ENCODE measurements at places on chromosomes 13 and 19. TPM values are rescaled to one million over a fixed set of nuclear protein-coding genes. Genes with fewer than 3 reads are reported as not detected.

- DNase-seq, result no peak
Measured at GRCh38 chr19:35438096-35438495, 10.0 kb upstream of the FFAR2 start.

DNA sequence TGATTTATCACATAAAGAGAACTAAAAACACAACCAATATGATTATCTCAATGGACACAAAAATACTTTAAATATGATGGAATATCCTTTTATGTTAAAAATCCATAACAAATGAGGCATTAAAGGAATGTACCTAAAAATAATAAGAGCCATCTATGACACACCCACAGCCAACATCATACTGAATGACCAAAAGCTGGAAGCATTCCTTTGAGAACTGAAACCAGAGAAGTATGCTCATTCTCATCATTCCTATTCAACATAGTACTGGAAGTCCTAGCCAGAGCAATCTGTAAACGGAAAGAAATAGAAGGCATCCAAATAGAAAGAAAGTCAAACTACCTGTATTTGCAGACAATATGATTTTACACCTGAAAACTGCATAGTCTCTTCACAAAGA lies 671.0 kb downstream of the SLITRK1 start:
- no peak for DNase-seq

DNA sequence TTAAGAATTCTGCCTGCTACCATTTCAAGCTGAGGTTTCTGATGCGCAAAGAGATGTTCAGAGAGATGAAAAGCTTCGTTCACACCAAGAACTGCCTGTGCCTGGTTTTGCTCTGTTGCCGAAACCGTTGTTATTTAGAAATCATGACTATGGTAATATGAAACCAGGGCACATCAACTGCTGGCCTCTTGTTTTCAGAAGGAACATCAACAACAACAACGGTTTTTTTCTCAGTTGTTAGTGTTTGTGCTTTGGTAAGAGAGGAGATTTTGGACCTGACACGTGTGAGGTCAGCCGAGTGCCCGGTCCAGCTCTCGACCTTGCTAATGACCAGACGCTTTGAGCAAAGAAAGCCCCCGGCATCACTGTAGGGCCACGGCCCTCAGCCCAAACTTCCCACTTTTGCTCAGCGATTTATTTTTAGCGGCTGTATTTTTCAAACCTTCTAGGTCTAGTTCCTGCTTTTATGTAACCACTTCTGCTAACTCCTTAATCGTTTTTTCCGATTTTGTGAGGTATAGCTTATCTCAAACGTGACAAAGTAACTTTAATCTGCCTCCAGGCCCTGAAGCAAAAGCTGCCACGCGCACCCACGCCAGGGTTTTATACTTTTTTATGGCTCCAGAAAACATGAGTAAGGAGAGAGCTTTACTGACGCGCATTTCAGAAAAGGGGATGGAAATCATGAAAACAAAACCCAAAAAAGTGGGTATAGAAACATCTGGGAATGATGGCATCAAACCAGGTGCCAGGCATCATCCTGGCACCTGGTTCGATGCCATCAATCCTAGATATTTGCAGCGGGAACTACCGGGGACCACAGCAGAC lies 42.0 kb downstream of the KLF2 start:
- no peak for DNase-seq

- DNase-seq, result peak; percentile 17
Measured at GRCh38 chr13:37090912-37091311, 14.6 kb downstream of the CSNK1A1L start.

The FFAR1 gene
- total RNA-seq, result not detected

The NLRP7 gene
- total RNA-seq, result not detected

The ANKRD24 gene
- total RNA-seq, result 1.2 TPM

All from MCF 10A (cell line).